ENCODE measurements at places on chromosomes 7 and 10.

GRCh38 chr10:20627087-20627486, 270.0 kb downstream of the NEBL start:
- H3K4me1 ChIP-seq: no peaks in the 10 kb centered on the region
- no peak overlapping the region for H3K4me3 ChIP-seq
- H3K27ac ChIP-seq: no peak overlapping the region
- no peak for DNase-seq

DNA sequence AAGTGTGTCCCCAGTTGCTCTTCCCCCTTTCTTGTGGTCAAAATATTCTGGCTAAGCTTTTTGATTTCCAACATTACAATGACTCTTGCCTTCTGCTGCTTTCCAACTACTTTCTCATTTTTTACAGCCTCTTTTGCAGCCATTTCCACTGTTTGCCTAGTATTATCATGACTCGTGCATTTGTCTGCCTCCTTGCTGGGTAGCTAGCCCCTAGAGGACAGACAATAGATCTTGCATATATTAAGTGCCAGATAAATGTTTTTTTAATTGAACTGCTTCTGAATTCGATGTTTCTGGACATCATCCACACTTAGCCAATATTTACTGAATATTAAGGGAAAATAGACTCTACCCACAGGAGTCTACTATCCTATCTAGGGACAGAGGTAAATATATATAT, 124.5 kb downstream of the POU6F2 start:
- H3K4me3 ChIP-seq: no peak overlapping the region
- H3K27me3 ChIP-seq: peaks cover 4% of the 10 kb centered on the region
- H3K27ac ChIP-seq: no peak overlapping the region
- H3K36me3 ChIP-seq: no peaks in the 10 kb centered on the region
- DNase-seq: no peak

- peak overlapping the region; percentile 46 for H3K27ac ChIP-seq
- H3K4me1 ChIP-seq: peaks cover 5% of the 10 kb centered on the region
- H3K36me3 ChIP-seq: peaks cover 4% of the 10 kb centered on the region
- H3K27me3 ChIP-seq: no peaks in the 10 kb centered on the region
Observed at GRCh38 chr7:22810843-22811242, 11.8 kb downstream of the TOMM7 start.

DNA sequence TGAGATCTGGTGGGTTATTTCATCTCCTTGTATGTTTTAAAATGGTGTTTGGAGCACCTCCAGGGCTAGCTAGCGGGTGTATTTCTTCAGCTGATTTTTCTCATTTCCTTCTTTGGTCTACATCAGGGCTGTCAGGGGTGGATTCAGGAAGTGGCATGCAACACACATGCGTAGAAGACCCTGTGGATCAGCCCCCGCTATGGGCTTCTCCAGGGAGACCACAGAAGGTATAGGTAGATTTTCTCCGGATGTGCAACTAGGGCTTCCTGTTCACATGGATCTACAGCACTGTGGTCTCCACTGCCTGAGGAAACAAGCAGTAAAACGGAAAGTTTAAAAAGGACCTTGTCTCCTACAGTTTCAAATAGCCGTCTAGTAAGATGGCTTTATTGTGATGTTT, 10.4 kb downstream of the NUB1 start:
- no peaks in the 10 kb centered on the region for H3K36me3 ChIP-seq
- DNase-seq: peak; percentile 80
- peaks cover 52% of the 10 kb centered on the region for H3K4me1 ChIP-seq
- H3K4me3 ChIP-seq: peak overlapping the region; percentile 65
- peak overlapping the region; percentile 95 for H3K27ac ChIP-seq
- H3K27me3 ChIP-seq: no peaks in the 10 kb centered on the region

GRCh38 chr7:48411619-48412018, 240.4 kb downstream of the ABCA13 start:
- H3K27ac ChIP-seq: no peak overlapping the region
- H3K4me3 ChIP-seq: no peak overlapping the region
- no peaks in the 10 kb centered on the region for H3K27me3 ChIP-seq
- no peaks in the 10 kb centered on the region for H3K4me1 ChIP-seq
- H3K36me3 ChIP-seq: no peaks in the 10 kb centered on the region

- DNase-seq: no peak
- H3K27me3 ChIP-seq: peaks cover 7% of the 10 kb centered on the region
- peaks cover 45% of the 10 kb centered on the region for H3K4me1 ChIP-seq
- no peak overlapping the region for H3K27ac ChIP-seq
- no peaks in the 10 kb centered on the region for H3K36me3 ChIP-seq
- no peak overlapping the region for H3K4me3 ChIP-seq
Observed at GRCh38 chr10:79245539-79246208, 101.6 kb upstream of the PPIF start.

- H3K27ac ChIP-seq: no peak overlapping the region
- H3K27me3 ChIP-seq: peaks cover 4% of the 10 kb centered on the region
- no peaks in the 10 kb centered on the region for H3K36me3 ChIP-seq
- peaks cover 14% of the 10 kb centered on the region for H3K4me1 ChIP-seq
- DNase-seq: no peak
Observed at GRCh38 chr7:157829491-157829890, 492.7 kb downstream of the DNAJB6 start.

DNA sequence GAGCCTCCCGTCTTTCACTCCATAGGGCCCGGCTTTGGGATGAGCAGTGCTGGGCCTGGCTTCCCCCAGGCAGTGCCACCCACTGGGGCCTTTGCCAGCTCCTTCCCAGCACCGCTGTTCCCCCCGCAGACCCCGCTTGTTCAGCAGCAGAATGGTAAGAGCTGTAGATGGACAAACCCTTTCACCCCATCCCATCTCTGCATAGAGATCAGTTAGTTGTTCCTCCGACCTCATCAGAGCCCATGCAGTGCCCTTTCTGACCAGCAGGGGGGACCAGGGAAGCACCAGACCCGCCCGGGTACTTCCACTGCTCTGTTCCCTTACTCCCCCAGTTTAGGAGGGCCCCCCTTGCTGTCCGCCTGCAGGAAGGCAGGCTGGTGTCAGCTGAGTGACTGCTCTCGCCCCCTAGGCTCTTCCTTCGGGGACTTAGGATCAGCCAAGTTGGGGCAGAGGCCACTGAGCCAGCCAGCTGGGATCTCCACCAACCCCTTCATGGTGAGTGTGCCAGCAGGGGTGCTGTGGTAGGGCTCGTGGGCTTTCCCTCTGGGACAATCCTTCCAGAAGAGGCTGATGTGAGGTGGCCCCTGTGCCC, 9.8 kb downstream of the SAP25 start:
- peak; percentile 78 for DNase-seq
- no peaks in the 10 kb centered on the region for H3K27me3 ChIP-seq
- peaks cover 6% of the 10 kb centered on the region for H3K36me3 ChIP-seq
- peaks cover 16% of the 10 kb centered on the region for H3K4me1 ChIP-seq
- H3K27ac ChIP-seq: peak overlapping the region; percentile 70
- H3K4me3 ChIP-seq: no peak overlapping the region

DNA sequence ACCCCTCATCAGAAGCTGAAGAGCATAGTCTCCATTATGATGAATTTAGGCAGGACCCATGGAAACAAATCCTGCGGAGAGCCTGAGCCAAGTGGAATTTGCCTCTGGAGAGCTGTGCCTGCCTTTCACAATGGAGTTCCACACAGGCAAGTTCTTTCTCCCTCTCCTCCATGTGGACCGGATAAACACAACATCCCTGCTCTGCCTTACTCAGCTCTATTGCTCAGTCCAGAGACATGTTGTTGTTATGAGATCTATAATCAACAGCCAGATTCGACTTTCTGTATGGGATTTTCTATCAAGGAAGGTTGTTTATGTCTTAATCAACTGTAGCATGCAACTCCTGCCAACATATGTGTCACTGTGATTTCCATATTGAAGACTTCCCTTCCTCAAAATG, 59.5 kb upstream of the ELMO1 start:
- peaks cover 29% of the 10 kb centered on the region for H3K27me3 ChIP-seq
- no peak overlapping the region for H3K4me3 ChIP-seq
- no peak overlapping the region for H3K27ac ChIP-seq
- no peaks in the 10 kb centered on the region for H3K4me1 ChIP-seq

DNA sequence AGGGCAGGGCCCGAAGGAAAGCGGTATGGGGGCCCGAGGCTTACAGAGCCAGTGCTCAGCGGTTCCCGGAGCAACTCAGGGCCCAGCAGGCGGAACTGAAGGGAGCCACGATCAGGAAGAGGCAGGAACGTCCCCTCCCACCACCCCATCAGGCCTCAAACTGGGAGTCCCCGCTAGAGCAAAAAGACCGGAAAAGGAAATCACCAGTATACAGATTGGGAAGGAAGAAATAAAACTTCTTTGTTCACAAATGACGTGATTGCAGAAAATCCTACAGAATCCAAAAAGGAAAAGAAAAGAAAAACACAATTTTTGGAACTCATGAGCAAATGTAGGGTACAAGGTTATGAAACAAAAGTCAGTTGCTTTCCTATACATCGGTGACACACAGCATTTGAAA, 21.6 kb upstream of the ZFAND2A start:
- peaks cover 10% of the 10 kb centered on the region for H3K4me1 ChIP-seq
- peaks cover 28% of the 10 kb centered on the region for H3K27me3 ChIP-seq
- H3K4me3 ChIP-seq: no peak overlapping the region
- H3K36me3 ChIP-seq: no peaks in the 10 kb centered on the region
- DNase-seq: no peak

GRCh38 chr10:4131407-4132215, 346.6 kb upstream of the KLF6 start:
- no peak overlapping the region for H3K27ac ChIP-seq
- DNase-seq: no peak
- no peaks in the 10 kb centered on the region for H3K27me3 ChIP-seq
- no peak overlapping the region for H3K4me3 ChIP-seq
- H3K36me3 ChIP-seq: no peaks in the 10 kb centered on the region
- peaks cover 2% of the 10 kb centered on the region for H3K4me1 ChIP-seq

GRCh38 chr10:97759158-97759887, 12.5 kb downstream of the SFRP5 start:
- H3K4me3 ChIP-seq: no peak overlapping the region
- H3K27me3 ChIP-seq: no peaks in the 10 kb centered on the region
- H3K36me3 ChIP-seq: no peaks in the 10 kb centered on the region
- DNase-seq: peak; percentile 54
- peaks cover 15% of the 10 kb centered on the region for H3K4me1 ChIP-seq

- H3K36me3 ChIP-seq: no peaks in the 10 kb centered on the region
- peak overlapping the region; percentile 80 for H3K4me3 ChIP-seq
- peak overlapping the region; percentile 77 for H3K27ac ChIP-seq
- peaks cover 33% of the 10 kb centered on the region for H3K4me1 ChIP-seq
Observed at GRCh38 chr10:6200734-6201515, 1.8 kb upstream of the PFKFB3 start.

- no peaks in the 10 kb centered on the region for H3K36me3 ChIP-seq
- no peak overlapping the region for H3K27ac ChIP-seq
- peaks cover 5% of the 10 kb centered on the region for H3K27me3 ChIP-seq
- no peak for DNase-seq
Observed at GRCh38 chr10:126841341-126841895, 63.8 kb upstream of the DOCK1 start.

DNA sequence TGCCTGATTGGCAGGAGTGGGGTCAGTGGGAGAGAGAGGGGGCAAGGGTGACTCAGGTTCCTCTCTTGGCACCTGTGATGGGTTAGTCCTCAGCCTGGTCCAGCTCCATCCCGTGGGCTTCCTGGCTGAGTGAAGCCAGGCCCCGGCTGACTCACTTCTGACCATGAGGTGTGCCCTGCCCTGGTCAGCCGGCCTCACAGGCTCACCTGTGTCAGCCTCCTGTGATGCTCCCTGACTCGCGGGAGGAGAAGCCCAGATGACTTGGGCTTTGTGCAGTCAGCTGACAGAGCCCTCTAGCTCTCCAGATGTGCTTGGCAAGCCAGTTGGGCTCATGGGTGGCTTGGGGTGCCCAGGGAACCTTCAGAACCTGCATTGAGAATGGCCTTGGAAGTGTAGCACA, 16.0 kb upstream of the PPIF start:
- H3K4me1 ChIP-seq: peaks cover 4% of the 10 kb centered on the region
- no peak overlapping the region for H3K4me3 ChIP-seq
- DNase-seq: no peak
- H3K36me3 ChIP-seq: no peaks in the 10 kb centered on the region
- no peaks in the 10 kb centered on the region for H3K27me3 ChIP-seq
- no peak overlapping the region for H3K27ac ChIP-seq

- H3K36me3 ChIP-seq: peaks cover 16% of the 10 kb centered on the region
- peak overlapping the region; percentile 99 for H3K27ac ChIP-seq
- no peaks in the 10 kb centered on the region for H3K27me3 ChIP-seq
- H3K4me3 ChIP-seq: peak overlapping the region; percentile 0
- DNase-seq: no peak
- peaks cover 47% of the 10 kb centered on the region for H3K4me1 ChIP-seq
Observed at GRCh38 chr7:150511048-150511447, 3.6 kb upstream of the GIMAP7 start.

DNA sequence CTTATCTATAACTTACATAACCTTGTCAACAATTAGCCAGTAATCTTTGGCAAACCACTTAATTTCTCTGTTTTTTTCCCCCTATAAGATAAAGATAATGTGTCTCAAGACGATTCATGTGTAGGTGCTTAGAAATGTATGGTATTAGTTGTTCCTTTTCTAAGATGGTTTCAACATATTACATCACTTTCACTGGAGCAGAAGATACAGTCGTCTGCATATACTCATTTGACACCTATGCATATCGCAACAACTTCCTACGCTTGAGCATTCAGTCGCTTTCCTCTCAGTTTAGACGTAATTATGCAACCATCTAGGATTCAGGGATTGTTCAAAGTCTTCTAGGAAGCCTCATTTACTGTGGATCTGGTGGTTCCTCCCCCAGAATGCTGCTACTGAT, 396.7 kb downstream of the PHTF2 start:
- no peaks in the 10 kb centered on the region for H3K36me3 ChIP-seq
- peaks cover 8% of the 10 kb centered on the region for H3K27me3 ChIP-seq
- no peak overlapping the region for H3K27ac ChIP-seq
- no peak for DNase-seq

- H3K4me1 ChIP-seq: peaks cover 2% of the 10 kb centered on the region
- DNase-seq: no peak
- H3K4me3 ChIP-seq: no peak overlapping the region
- H3K27ac ChIP-seq: no peak overlapping the region
Observed at GRCh38 chr7:128886391-128887168, 23.9 kb downstream of the ATP6V1F start.

DNA sequence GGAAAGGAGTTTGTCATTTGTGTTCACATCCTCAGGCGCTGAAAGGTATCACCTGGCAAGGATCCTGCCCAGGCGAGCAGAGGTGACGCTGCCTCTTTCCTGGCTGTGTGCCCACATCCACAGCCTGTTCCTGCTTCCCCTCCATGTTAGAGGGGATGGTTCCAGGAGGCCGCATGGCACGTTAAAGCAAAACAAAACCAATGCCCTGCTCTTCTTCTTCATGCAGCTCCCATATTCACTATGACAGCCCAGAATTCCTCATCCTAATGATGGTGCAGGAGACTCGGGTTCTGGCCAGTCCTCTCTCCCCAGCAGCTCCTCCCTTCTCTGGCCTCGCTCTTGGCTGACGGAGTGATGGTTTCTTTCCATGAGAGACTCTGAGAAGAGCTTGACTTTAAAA, 678.5 kb upstream of the ANKRD30A start:
- no peaks in the 10 kb centered on the region for H3K4me1 ChIP-seq
- no peaks in the 10 kb centered on the region for H3K27me3 ChIP-seq
- no peak overlapping the region for H3K4me3 ChIP-seq
- no peak overlapping the region for H3K27ac ChIP-seq
- DNase-seq: no peak
- no peaks in the 10 kb centered on the region for H3K36me3 ChIP-seq

GRCh38 chr7:77940647-77941046, 142.1 kb downstream of the PHTF2 start:
- peaks cover 6% of the 10 kb centered on the region for H3K4me1 ChIP-seq
- no peaks in the 10 kb centered on the region for H3K27me3 ChIP-seq

- no peaks in the 10 kb centered on the region for H3K27me3 ChIP-seq
- no peak overlapping the region for H3K27ac ChIP-seq
- no peak overlapping the region for H3K4me3 ChIP-seq
- no peaks in the 10 kb centered on the region for H3K36me3 ChIP-seq
- H3K4me1 ChIP-seq: peaks cover 6% of the 10 kb centered on the region
Observed at GRCh38 chr10:15237351-15237750, 68.9 kb upstream of the NMT2 start.
